Glutamatergic neuron (in vitro differentiated cells): ENCODE measurements at places on chromosomes 13 and 19. TPM values are rescaled to one million over a fixed set of nuclear protein-coding genes. Genes with fewer than 3 reads are reported as not detected.

DNA sequence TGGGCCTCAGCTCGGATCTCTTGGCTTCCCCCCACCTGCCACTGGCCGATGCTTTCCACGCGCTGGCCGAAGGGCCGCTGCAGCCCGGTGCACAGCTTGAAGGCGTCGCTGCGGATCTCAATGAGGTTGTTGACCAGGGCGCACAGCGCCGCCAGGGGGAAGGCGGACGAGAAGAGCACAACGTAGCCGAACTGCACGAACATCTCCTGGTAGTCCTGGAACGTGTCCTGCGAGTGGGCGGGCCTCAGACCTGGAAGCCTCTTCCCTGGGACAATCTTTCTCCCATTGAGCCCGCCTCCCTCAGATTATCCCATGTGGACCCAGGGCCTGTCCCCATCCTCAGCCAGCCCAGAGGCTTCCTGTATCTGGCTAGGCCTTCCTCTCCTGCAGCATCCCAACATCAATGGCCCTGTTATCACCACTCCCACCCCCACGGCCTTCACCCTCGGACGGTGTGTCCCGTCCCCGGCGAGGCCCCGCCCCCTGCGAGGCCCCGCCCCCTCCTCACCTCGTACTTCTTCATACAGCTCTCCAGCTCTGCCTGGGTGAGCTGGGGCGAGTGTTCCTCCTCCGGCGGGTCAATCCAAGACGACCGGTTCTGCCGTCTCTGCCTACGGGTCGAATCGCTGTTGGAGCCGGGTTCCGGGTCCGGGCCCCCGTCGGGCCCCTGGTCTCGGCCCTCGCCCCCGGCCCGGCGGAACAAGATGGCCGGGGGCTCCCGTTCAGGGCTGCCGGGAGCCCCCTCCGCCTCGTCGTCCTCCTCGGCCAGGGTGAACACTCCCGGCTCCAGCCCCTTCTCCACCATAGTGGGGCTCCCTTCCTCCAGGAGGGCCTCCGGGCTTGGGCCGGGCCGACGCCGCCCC lies 6.8 kb downstream of the ANO8 start:
- DNase-seq: peak; percentile 87

GRCh38 chr13:66689037-66689619 lies 541.0 kb downstream of the PCDH9 start:
- DNase-seq: no peak

GRCh38 chr13:63455938-63456337 lies 2040.3 kb upstream of the PCDH20 start:
- no peak for DNase-seq

- DNase-seq: no peak
Observed at GRCh38 chr19:8640402-8641004, 10.1 kb downstream of the NFILZ start.

GRCh38 chr13:44347301-44347700 lies 26.3 kb upstream of the SERP2 start:
- no peak for DNase-seq

DNA sequence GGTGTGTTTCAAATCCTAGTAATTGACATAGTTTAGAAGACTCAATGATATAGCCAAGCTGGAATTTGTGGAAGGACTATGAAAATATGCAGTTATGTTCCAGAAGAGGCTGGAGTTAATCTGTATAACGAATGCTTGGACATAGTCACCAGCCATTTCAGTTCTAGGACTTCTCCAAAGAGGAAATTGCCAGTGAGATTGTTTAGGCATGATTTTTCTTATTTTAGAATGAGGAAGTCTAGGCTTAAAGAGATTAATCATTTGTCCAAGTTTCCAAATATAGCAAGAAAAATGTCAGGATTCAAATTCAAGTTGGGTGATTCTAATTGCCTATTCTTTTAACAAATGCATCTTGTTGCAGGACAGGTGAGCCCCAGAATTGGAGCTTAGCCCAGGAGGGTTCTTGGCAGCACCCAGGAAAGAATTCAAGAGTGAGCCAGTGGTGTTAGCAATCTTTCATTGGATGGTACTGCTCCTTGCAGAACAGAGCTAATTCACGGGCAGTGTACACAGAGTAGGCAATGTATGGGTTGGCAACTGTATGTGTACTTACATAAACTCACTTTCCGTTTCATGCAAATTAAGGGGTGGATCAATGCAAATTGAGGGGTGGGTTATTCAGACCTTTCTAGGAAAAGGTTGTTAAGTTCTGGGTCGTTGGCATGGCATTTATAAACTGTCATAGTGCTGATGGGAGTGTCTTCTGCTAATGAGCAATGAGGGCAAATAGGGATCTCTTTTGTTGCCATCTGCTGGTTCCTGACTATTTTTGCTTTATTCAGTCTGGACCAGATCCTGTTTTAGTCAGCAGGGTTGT lies 763.1 kb upstream of the SLITRK1 start:
- DNase-seq: no peak

DNA sequence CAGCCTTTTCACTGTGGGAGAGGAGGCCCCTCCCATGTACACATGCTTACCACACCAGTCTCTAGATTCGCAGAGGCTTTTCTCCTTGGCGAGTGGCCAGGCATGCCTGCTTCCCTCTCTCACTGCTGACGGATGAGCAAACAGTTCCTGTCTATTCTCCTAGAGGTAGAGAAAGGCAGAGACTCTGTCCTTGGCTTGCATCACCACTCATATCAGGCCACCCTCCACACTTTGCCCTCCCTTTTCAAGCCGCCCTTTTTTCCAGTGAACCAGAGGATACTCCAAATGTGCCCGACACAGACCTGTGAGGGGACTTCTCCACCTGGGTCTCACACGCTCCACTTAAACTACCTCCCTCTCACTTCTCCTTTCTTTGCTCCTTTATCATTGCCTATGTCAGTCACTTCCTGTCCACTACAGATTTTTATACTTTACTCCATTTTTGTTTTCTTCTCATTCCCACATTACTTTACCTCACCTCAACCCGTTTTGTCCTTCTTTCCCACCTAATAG lies 284.6 kb downstream of the DNAJC15 start:
- DNase-seq: no peak

GRCh38 chr13:44386913-44387556 lies 13.4 kb downstream of the SERP2 start:
- DNase-seq: no peak

GRCh38 chr13:48397744-48398143 lies 15.2 kb downstream of the LPAR6 start:
- no peak for DNase-seq

GRCh38 chr13:32428581-32429432 lies 877 bp upstream of the N4BP2L1 start:
- DNase-seq: no peak

DNA sequence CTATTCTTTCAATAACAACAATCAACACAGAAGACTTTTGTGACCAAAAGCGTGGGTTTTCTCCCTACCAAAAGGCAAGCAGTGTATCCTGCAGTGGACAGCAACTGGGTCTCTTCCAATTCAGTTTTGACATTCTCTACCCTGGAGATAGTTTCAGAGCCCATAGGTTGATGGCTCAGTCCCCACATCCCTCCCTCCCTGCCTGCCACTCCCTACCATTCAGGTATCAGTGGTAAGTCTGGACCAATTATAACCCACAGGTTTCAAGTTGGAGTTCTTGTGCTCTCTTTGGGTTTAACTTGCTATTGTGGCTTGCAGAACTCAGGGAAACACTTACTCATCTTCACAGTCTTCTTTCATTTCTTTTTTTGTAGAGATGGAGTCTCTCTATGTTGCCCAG lies 60.2 kb downstream of the ZNF823 start:
- DNase-seq: no peak

DNA sequence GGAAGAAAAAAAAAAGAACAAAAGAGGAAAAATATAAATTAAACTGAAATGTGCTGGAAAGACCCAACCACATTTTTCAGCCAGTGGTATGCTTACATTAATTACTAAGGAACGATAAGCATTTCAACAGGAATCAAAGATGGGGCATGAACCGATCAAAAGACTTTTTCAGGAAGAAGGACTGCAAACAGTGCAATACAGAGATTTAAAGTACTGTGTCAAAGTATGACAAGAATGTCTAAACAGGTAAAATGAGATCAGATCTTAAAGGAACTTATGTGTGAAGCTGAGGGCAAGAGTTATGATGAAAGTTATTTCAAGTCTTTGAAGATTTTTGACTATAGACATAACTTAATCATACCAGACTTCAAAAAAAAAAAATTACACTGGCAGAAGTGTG lies 1761.8 kb downstream of the SLITRK5 start:
- DNase-seq: no peak

DNA sequence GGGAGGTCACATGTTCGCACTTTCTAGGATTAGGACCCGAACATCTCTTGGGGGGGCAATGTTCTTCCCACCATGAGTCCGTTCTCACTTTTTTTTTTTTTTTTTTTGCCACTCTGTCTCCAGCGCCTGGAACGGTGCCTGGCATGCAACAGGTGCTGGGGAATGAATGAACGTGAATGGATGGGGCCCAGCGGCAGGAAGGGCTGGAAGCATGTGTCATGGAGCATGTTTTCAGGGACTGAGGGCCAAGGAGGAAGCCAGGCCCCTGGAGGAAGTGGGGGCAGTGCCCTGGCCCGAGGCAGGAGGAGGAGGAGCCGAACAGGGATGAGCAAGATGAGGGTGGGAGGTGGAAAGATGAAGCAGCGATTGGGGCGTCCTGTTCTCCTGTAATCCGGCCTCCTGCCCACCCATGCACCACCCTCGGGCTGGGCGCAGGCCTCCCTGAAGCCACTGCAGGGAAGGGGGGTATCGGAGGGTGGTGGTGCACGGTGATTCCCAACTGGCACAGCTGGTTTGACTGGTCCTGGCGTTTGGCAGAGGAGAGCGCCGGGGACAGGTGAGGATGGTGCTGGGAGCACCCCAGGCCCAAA lies 8.8 kb upstream of the SULT2B1 start:
- DNase-seq: no peak

DNA sequence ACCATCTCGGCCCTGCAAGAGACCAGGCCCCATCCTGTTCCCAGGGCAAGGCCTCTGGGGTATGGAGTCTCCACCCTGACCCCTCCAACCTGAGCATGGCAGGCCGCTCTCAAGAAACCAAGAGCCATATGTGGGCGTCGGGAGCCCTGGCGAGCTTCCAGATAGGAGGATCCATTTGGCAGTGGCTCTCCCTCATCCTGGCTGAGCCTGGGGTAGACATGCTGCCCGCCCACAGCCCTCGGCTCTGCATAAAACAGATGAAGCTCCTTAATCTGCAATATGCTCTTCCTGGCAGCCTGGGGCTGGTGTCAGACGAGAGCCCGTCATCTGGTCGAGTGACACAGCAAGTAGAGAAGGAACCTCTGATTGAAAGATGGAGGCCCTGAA lies 6.1 kb downstream of the ATP13A1 start:
- no peak for DNase-seq

The ATP4A gene
- 0.32 TPM for total RNA-seq

The ERFL gene
- total RNA-seq: 1.6 TPM

The GJA3 gene
- not detected for total RNA-seq

The SLC10A2 gene
- total RNA-seq: not detected

The LAIR2 gene
- total RNA-seq: not detected
